ENCODE measurements at places on chromosomes 12 and 14. TPM values are rescaled to one million over a fixed set of nuclear protein-coding genes. Genes with fewer than 3 reads are reported as not detected.

NTF3 gene
- total RNA-seq: 2.7 TPM

GNPTAB gene
- total RNA-seq: 52.1 TPM

PAX9 gene
- total RNA-seq: 6.0 TPM

TBC1D30 gene
- total RNA-seq: 11.0 TPM

KCNA1 gene
- 0.09 TPM for total RNA-seq

CEBPE gene
- total RNA-seq: 0.67 TPM

KRT74 gene
- total RNA-seq: not detected

TMEM132C gene
- 16.5 TPM for total RNA-seq

TPPP2 gene
- 0.65 TPM for total RNA-seq

TAS2R9 gene
- total RNA-seq: not detected

MAP3K9 gene
- total RNA-seq: 14.0 TPM

TSPAN19 gene
- total RNA-seq: 17.1 TPM

IRAK3 gene
- total RNA-seq: 77.2 TPM

STYK1 gene
- total RNA-seq: 1.0 TPM

SLC25A21 gene
- 0.58 TPM for total RNA-seq

RNF212B gene
- not detected for total RNA-seq

TCP11L2 gene
- total RNA-seq: 42.5 TPM

SLCO1B1 gene
- total RNA-seq: not detected

HOXC10 gene
- total RNA-seq: not detected

MARK3 gene
- 103 TPM for total RNA-seq

RIMBP2 gene
- 1.7 TPM for total RNA-seq

XPOT gene
- total RNA-seq: 65.7 TPM

Measured in lung (tissue), 17 donors.